ENCODE measurements at places on chromosomes 5 and 9. TPM values are rescaled to one million over a fixed set of nuclear protein-coding genes. Genes with fewer than 3 reads are reported as not detected.

- no peak for DNase-seq
These were observed 2.4 kb downstream of the XPA start for GRCh38 chr9:97694769-97695168.

GRCh38 chr5:134252671-134253070 is 26.8 kb upstream of the PPP2CA start:
- DNase-seq, result no peak

The TXNDC8 gene
- not detected for total RNA-seq

The SPATA6L gene
- total RNA-seq, result 1.4 TPM

- no peak for DNase-seq
These were observed 140.2 kb upstream of the TRIM32 start for GRCh38 chr9:116546711-116547581.

GRCh38 chr5:5767286-5767928 is 344.9 kb downstream of the ICE1 start:
- DNase-seq, result no peak

DNA sequence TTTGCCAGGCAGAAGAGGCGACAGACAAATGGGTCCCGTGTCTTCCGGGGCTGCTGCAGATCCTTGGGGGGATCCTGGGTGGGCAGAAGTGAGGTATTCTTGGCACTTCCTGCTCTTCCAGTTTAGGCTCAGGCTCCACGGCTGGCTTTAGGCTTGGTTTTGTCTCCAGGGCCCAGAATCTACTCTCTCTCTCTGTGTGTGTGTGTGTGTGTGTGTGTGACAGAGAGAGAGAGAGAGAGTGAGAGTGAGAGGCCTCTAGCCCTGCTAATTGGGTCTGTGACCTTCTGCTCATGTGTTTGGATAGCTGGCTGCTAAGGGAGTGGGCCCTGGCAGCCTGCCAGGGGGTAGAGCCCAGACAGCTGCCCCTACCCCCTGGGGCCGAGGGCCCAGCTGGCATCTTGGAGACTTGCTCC is 39.3 kb downstream of the CRB2 start:
- DNase-seq, result no peak

- DNase-seq, result no peak
These were observed 134.9 kb downstream of the HMHB1 start for GRCh38 chr5:143946837-143947236.

Data from activated naive CD4-positive, alpha-beta T cell treated with anti-CD3 and anti-CD28 coated beads for 36 hours (primary cell).